ENCODE measurements at places on chromosomes 4 and X. TPM values are rescaled to one million over a fixed set of nuclear protein-coding genes. Genes with fewer than 3 reads are reported as not detected.

Gene CENPVL1
- not detected for total RNA-seq

Gene GK
- total RNA-seq: 17.6 TPM

Gene RIPPLY1
- 0.10 TPM for total RNA-seq

Gene PDCL2
- total RNA-seq: not detected

Gene PDGFRA
- 0.10 TPM for total RNA-seq

Gene TENM3
- 87.7 TPM for total RNA-seq

Gene REELD1
- total RNA-seq: not detected

Gene NXF2B
- 0.29 TPM for total RNA-seq

Gene F8A3
- 0.41 TPM for total RNA-seq

Gene PNMA6A
- total RNA-seq: 3.5 TPM

Gene RAI2
- total RNA-seq: not detected

Gene MTTP
- total RNA-seq: not detected

Gene GAB3
- total RNA-seq: 0.83 TPM

Gene NSG1
- 7.0 TPM for total RNA-seq

Gene PIN4
- total RNA-seq: 21.6 TPM

Gene P2RY8
- total RNA-seq: not detected

Gene ERAS
- total RNA-seq: not detected

Gene RNF175
- not detected for total RNA-seq

Gene MAGEC2
- total RNA-seq: not detected

Gene NPNT
- total RNA-seq: 0.29 TPM

Gene HELT
- not detected for total RNA-seq

Gene PDLIM5
- 17.5 TPM for total RNA-seq

Gene ATP5ME
- 118 TPM for total RNA-seq

Gene ATP1B4
- total RNA-seq: not detected

Gene NPY1R
- total RNA-seq: 1.4 TPM

Gene ZCCHC18
- total RNA-seq: not detected

Gene FAM9C
- not detected for total RNA-seq

Gene PKD2
- total RNA-seq: 28.3 TPM

Gene EDA2R
- total RNA-seq: 9.7 TPM

Gene PCGF3
- total RNA-seq: 56.3 TPM

Gene NHSL2
- total RNA-seq: not detected

Gene HSFX1
- total RNA-seq: 0.19 TPM

Gene CRMP1
- 51.5 TPM for total RNA-seq

Gene PITX2
- total RNA-seq: 18.3 TPM

Gene CT83
- not detected for total RNA-seq

Gene GAGE12H
- total RNA-seq: not detected

Gene JADE3
- total RNA-seq: 5.6 TPM

Gene FDCSP
- not detected for total RNA-seq

Gene GABRA4
- 1.1 TPM for total RNA-seq

Gene TCEANC
- total RNA-seq: 3.0 TPM

Gene TEX13D
- total RNA-seq: not detected

Gene PAGE4
- not detected for total RNA-seq

Gene PPEF2
- total RNA-seq: not detected

Gene DRD5
- not detected for total RNA-seq
